ENCODE measurements at places on chromosomes 3 and 15.

GRCh38 chr3:181252631-181253030, 263.1 kb upstream of the DNAJC19 start:
- DNase-seq: no peak

DNA sequence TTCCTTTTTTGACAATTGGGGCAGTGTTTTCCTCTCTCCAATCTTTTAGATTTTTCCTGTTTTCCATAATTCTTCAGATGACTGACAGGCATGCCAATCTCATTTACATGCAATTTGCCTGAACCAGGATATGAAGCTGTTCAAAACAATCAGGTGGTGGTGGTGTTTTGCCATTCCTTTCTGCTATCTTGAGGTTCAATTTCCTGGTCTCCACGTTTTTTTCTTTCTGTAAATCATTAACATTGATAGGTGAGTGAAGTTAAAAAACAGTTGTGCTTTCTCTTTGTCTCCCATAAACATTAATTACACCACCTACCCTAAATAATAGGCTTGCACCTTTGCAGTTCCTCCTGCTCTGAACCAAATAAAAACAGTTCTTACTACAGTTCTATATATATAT, 49.1 kb downstream of the C2CD4A start:
- no peak for DNase-seq

DNA sequence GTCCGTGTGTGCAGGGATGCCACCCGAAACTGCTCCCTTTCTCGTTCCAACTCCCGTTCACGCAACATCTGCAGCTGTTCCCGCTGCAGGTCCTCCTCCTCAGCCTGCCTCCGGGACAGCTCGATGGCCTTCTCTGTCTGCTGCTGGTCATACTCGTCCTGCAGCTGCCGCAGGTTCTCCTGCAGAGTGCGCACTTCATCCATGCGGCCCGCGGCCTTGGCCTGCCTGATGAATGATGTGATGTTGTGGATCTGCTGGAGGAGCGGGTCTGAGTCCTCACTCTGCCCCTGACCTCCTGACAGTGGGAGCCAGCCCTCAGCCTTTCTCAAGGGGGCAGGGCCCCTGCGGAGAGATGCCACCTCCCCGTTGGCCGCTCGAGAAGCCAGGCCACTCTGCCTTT, 9.4 kb upstream of the MRPS25 start:
- DNase-seq: no peak

GRCh38 chr3:31624083-31624709, 91.5 kb downstream of the STT3B start:
- DNase-seq: no peak

DNA sequence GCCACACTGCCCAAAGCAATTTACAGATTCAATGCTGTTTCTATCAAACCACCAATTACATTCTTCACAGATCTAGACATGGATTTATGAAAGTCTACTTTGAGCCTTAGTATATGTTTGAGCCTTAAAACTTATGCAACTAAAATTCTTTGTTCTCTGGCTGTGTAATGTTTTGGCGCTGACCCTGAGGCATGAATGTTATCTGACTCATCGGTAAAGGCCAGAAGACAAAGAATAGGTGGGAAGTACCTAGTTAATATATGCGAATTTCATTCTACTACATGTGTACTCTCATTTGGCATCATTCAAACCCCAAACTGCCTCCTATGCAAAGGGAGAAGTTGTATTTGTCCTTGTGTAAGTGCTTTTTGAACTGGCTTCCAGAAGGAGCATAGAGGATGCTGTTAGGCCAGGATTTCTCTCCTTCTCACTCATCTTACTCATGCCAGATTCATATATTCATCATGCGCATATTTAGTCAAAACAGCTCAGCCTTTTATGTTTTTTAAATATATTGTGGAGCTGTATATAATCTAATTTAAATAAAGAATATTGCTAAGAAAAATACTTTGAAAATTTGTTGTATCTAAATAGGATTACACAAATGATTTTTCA, 204.2 kb downstream of the NFKBIZ start:
- peak; percentile 15 for DNase-seq

GRCh38 chr3:72810659-72811434, 37.4 kb downstream of the SHQ1 start:
- no peak for DNase-seq

GRCh38 chr3:53286727-53287126, 30.9 kb upstream of the TKT start:
- no peak for DNase-seq

- DNase-seq: no peak
Observed at GRCh38 chr3:197545101-197545500, 10.7 kb downstream of the BDH1 start.

GRCh38 chr15:97783240-97783639, 177.3 kb upstream of the ARRDC4 start:
- DNase-seq: no peak

GRCh38 chr15:77042955-77043920, 27.7 kb downstream of the TSPAN3 start:
- no peak for DNase-seq

DNA sequence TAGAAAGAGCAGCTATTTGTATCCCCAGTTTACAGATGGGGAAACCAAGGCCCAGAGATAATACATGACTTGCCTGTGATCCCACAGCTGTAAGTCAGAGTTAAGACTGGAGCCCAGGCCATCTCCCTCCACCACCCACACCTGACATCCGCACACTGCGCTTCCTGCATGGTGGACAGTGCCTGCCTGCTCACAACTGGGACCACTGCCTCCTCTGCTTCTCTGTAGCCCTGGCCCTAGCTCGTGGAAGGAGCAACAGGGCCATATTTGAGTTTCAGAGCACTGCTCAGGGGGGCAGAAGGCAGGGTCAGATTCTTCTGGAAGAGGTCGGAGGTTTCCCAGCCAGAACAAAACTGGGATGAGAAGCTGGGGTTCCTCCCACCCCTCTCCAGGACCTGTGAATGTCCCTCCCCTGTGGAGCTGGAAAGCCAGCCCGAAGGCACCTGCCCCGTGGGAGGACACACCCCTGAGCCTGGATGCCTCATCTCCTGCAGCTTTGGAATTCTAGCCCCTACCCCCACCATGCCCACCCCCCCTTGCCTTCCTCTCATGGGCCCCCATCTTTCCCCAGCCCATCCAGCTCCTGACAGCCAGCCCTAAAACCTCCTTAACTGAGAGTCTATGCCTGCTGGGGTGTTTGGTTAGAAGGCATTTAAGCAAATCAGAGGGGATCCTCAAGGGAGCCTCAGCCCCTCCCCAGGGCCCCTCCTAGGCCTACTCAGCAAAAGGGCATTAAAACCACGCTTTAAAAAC, 100.1 kb downstream of the TPRA1 start:
- DNase-seq: no peak

DNA sequence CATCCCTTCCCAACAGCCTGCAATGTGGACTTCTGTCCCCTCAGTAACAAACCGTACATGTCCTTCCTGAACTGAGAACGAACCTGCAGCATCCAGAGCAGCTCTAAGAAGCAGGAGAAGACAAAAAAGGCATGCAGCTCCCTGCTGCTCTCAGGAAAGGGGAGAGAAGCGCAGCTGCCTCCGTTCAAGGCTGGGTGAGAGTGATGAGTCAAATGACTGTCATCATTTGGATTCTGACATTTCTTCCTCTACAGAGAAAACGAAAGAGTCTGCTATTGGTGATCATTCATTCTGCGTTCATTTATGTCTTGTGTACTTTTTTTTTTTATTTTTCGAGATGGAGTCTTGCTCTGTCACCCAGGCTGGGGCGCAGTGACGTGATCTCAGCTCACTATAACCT, 677.8 kb downstream of the FHIT start:
- DNase-seq: no peak

DNA sequence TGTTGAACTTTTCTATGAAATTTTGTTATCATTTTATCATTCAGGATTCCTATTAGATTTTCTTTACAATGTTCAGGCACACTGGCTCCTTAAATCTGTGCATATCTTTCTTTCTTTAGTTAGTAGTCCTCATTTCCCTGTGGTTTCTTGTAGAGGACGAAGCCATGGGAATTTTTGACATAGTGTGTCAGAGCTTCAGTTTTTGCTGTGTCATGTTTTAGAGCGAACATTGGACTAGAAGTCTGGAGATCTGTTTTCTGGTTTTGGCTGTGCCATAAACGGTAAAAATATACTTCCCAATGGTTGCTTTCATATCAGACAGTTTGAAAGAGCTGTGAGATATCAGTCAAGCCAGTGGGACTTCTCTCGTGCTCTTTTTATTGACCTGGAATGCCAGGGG, 105.2 kb downstream of the CHCHD4 start:
- DNase-seq: no peak

GRCh38 chr15:41832875-41833274, 5.0 kb downstream of the JMJD7 start:
- no peak for DNase-seq

- DNase-seq: no peak
Observed at GRCh38 chr3:170226426-170226960, 4.3 kb downstream of the PRKCI start.

DNA sequence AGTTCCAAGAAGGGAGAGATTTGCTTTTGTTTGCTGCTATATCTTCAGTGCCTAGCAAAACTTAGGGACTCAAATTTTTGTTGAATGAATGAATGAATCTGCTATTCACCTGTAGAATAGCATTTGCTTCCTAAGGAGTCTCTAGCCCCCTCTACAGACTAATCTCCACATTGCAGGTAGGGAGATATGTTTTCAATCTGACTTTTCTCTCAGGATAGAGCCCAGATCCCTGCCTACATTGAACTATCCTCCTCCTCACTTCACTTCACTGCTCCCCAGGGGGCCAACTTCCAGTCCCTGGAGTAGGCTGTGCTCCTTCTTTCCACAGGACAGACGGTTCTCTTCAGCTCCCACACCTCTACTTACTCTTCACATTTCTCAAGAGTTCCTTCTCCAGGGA, 81.9 kb upstream of the PTX3 start:
- peak; percentile 40 for DNase-seq

DNA sequence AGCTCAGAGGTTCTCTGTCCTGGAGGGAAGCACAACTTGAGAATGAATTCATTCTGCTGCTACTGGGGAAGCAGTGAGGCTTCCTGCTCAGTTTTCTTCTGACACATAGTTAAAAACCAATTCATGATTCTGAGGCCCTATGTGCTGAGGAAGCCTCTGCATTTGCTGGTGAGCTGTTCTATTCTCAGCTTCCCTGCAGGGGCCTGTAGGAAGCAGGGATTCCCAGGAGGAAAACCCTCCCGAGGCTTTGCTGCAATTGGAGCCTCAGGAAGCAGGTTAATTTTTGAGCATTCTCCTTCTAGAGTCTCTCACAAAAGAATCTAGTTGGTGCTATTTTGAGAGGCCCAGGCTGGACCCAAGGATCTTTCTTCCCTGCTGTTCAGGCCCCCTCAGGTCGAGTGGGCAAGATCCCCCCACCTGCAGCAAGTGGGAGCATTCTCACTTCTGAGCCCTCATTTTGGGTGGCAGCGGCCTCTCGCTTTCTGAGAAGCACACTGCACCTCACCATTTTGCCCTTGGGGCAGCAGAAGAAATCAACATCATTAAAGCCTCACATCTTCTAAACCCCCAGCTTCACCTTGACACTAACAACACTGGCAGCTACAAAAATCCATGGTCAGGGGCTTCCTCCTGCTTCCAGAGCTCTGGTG, 197.5 kb upstream of the TSC22D2 start:
- DNase-seq: no peak

- DNase-seq: no peak
Observed at GRCh38 chr3:69226071-69226470, 103.7 kb upstream of the LMOD3 start.
